ENCODE measurements at places on chromosomes 5 and 9.

DNA sequence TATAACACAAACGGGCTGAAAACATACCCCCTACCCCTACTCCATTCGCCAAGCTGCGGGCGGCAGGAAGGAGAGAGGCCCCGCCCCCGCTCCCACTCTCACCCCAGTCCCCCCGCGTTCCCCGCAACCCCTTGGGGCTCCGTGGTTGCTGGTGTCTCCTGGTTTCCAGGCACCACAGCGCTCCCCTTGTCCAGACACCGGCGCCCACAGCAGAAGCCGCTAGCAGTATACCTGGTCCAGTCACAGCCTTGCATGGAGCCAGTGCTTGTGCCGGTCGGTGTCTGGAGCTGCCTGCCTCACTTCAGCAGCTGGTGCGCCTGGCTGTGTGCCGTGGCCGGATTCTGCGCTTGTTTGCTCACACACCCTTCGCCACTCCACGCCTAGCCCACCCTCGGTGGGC lies 240.5 kb upstream of the DAB2 start:
- no peak for DNase-seq

- DNase-seq, result no peak
Observed at GRCh38 chr9:121122246-121123032, 47.7 kb downstream of the CNTRL start.

DNA sequence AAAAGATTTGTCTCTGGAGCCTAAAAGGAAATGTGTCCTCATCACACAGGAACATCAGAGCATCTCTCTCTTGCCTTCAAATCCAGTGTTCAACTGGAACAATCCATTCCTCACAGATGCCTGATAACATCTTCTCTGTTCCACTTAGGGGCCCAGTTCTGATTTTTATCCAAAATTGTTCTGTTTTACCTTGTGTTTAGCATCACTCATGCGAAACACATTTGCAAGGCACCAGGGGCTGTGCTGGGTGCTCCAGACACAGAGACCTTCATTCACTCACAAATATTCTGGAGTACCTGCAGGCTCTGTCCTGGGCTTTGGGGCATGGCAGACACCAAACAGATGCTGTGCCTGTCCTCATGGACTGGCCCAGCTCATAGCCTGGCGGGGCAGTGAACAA lies 13.8 kb downstream of the GABBR2 start:
- no peak for DNase-seq

DNA sequence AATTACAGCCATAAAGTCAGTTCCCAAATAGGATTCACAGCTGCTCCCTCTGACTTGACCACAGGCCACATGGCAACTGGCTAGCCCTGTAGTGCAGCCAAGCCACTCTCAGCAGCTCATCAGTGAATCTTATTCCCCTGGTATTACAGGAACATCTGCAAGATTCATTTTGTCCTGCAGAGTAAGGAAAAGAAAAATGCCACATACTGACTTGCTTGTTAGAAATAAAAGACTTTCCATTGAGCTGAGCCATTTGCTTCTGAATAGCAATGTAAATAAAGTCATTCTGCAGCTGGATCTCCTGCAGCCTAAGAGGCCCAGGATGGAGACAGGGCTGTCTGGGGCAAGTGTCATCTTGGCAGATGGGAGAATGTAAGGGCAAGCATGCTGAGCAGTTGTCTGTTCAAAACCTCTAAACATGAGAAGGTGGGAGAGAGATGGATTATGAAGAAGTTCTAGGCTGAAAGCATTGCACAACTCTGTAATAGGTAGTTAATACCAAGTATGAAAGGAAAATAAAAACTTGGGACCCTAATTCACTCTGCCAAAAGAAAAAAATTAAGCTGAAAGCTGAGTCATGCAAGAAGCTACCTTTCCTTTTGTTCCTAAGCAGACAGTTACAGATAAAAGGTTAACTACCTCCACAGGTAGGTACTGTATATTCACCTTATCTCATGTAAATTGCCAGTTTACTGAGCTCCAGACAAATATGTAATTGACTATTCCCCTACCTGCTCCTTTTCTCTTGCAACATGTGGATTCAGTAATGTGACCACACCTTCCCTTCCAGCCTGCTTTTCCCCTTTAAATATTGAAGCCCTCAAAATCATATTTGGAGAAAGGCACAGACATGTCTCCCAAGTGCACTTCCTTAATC lies 244.4 kb upstream of the RAI14 start:
- no peak for DNase-seq

- DNase-seq, result peak; percentile 16
Observed at GRCh38 chr5:149301744-149302380, 30.2 kb downstream of the AFAP1L1 start.

DNA sequence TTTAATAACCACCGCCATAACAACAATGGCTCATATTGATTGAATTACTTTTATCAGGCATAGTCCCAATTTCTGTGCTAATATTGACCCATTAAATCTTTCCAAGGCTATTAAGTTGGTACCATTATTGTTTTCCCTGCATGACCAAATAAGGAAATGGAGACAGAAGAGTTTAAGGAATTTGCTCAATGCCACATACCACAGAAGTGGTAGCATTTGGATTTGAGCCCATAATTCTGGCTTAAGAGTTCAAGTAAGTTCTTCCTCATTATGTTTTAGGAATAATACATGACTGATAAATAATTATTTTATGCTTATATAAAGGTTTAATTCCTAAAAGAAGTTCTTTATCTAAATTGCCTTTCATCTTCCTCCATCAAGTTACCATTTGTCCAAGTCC lies 43.4 kb upstream of the HAPLN1 start:
- DNase-seq, result no peak

- no peak for DNase-seq
Observed at GRCh38 chr5:126358525-126358924, 64.7 kb upstream of the GRAMD2B start.

DNA sequence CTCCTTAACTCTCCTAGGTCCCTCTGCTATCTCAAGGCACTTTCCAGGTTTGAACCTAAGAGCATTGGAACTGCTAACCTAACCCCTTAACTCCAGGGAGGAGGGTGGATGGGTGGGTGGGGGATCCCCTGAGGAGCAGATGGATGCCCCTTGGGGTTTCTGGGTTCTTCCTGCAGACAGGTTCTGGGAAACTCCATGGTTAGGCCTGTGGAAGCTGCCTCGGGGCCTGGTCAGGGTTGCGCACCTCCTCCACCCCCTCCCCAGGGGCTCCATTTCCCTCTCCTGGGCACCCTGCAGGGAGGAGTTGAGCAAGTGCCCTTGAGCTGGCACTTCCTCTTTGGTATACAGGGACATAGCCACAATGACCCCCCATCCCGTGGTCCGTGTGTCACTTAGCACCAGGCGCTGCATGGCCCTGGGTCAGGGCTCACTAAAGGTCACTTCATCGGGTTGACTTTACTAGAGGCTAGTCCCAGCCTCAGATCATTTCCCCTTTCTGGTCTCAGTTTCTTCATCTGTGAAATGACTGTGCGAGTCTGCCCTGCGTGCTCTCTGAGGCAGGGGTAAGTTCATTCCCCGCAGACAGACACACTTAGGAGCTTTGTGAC lies 16.0 kb downstream of the CXXC5 start:
- DNase-seq, result no peak

DNA sequence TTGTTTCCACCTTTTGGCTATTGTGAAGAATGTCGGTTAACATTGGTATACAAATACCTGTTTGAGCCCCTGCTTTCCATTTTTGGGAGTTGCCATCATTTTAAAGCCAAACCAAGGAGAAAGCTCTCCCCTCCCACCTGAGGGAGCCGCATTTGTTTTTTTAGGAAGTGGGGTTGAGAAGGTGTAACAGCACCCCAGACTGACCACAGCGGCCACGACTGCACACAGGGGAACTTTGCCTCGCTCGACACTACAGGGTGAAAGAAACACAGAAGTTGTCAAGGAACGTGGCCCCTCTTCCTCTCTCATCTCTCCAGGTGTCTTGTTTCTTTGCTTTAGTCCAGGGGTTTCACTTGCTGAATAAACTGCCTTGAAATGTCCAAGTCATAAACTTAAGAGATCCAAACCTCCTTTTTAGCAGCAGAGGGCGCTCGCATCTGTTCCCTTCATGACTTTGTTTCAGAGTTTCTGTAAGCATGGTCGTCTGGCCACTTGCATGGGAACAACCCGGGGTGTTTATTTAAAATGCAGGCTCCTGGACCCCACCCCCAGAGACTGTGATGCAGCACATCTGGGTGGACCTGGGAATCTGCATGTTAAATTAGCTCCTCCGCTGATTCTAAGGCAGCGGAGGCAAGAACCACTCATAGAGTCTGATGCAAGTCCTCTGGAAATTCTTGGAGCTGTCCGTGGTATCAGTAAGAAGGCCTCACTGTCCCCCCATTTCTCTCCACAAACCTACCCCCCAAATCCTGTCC lies 2.1 kb upstream of the TTLL11 start:
- no peak for DNase-seq

- no peak for DNase-seq
Observed at GRCh38 chr9:101226803-101227202, 158.0 kb downstream of the BAAT start.

GRCh38 chr9:129698254-129698757 lies 32.9 kb downstream of the PRRX2 start:
- DNase-seq, result no peak

DNA sequence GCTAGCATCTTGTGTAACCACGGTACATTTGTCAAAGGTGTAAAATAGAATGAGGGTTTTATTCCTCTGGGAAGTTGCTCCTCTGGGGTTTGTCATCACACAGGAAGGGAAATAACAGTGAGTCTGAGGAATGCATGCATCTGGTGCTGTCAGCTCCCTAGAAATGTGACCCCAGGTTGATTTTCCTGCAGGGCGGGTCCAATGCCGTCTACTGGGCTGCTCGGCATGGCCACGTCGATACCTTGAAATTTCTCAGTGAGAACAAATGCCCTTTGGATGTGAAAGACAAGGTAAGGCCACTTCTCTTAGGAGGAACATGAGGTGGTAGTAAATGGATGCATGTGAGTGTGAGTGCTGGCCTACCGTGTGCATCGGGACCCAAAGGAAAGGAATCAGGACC lies 78.8 kb upstream of the CTSL start:
- DNase-seq, result no peak

GRCh38 chr5:3068401-3068800 lies 316.9 kb upstream of the IRX2 start:
- DNase-seq, result no peak

DNA sequence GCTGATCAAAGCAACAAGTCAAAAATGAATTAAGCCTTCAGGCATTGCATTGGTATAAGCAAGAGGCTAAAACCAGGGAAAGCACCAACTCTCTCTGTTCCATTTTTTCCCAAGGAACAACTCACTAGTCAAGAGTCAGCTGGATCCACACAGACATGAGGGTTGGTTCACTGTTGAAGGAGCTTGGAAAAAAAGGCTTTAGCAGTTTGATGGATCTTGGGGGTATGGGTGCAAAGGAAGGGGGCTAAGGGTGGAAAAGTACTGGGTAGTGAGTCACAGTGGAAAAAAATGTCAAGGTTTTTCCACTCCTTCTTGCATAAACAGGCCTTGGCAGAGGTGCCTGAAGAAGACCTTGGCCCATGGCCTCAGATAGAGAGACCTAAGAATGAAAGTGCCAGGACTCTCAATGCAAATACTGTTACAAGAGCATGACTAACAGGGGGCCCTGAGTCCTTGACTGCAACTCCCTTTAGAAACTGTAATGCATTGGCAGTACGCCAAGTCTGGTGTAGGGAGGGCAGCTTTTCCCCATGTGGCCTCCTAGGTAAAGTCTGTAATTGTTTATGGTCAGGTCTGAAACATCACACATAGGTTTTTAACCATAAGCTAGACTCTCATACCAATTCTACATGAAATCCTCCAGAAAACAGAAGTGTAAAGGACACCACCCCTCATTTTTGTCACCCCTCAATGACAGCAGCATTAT lies 23.7 kb downstream of the ACTL7A start:
- DNase-seq, result peak; percentile 82

- DNase-seq, result no peak
Observed at GRCh38 chr5:151477101-151477500, 29.7 kb downstream of the SLC36A1 start.

GRCh38 chr5:124951661-124952060 lies 205.2 kb upstream of the ZNF608 start:
- DNase-seq, result no peak

DNA sequence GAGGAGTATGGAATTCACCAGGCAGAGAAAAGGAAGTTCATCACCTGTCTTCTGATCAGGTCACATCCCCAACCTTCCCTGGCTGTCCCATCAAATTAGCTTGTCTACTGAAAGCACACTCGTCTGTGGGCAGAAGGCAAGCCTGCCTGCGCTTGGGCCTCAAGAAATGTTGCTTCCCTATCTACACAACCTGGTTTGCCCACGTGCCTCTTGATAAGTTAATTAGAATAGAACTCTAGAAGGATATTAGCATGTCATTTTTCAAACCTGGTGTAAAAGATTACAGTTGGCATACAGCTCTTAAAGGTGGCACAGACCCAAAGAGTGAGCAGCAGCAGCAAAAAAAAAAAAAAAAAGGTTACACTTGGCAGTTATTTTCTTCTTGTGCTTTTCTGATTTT lies 5.1 kb downstream of the TTC23L start:
- DNase-seq, result no peak

GRCh38 chr9:30140407-30140806 lies 2244.0 kb upstream of the ACO1 start:
- no peak for DNase-seq

DNA sequence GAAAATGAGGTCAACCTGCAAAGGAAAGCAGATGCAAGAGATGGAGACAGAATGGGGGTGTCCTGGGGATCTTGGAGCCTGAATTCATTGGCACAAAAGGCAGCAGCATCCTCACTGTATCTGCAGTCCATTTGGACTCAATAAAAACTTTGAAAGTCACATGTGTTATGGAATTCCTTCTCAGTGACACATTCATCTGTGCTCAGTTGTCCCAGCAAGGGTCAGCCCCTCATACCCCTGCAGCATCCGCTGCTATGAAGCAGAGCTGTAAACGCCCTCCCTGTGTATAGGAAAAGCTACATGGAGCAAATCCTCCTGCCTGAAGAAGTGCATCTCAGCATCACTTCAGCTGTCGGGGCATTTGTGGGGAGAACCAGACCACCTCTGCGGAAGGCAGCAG lies 14.5 kb upstream of the RARS1 start:
- DNase-seq, result no peak

GRCh38 chr9:127628758-127629467 lies 16.8 kb downstream of the STXBP1 start:
- no peak for DNase-seq

Data from NCI-H226 (cell line).